Peyer's patch (tissue), 4 donors: ENCODE measurements at places on chromosomes 7 and 10. TPM values are rescaled to one million over a fixed set of nuclear protein-coding genes. Genes with fewer than 3 reads are reported as not detected.

DNA sequence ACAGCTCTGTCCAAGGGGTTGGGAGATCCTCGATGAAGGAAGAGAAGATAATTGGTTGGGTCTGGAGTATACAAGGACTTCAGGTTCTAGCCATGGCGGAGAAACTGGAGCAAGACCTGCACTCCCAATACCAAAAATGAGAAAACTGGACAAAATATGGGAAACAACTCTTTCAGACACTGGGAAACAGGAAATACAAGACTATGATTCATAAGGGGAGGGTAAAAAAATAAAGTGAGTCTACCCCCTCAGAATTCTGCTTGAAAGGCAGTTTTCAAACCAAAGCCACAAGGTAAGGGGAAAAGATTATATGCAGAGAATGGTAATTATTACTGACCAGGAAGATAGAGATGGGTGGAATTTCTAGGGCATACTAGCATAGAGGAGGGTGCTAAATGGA is 10.2 kb upstream of the SEC61G start:
- DNase-seq: no peak

GRCh38 chr7:388023-388960 is 98.3 kb downstream of the FOXL3 start:
- DNase-seq: peak; percentile 40

GRCh38 chr7:110522061-110522760 is 568.7 kb upstream of the LRRN3 start:
- no peak for DNase-seq

DNA sequence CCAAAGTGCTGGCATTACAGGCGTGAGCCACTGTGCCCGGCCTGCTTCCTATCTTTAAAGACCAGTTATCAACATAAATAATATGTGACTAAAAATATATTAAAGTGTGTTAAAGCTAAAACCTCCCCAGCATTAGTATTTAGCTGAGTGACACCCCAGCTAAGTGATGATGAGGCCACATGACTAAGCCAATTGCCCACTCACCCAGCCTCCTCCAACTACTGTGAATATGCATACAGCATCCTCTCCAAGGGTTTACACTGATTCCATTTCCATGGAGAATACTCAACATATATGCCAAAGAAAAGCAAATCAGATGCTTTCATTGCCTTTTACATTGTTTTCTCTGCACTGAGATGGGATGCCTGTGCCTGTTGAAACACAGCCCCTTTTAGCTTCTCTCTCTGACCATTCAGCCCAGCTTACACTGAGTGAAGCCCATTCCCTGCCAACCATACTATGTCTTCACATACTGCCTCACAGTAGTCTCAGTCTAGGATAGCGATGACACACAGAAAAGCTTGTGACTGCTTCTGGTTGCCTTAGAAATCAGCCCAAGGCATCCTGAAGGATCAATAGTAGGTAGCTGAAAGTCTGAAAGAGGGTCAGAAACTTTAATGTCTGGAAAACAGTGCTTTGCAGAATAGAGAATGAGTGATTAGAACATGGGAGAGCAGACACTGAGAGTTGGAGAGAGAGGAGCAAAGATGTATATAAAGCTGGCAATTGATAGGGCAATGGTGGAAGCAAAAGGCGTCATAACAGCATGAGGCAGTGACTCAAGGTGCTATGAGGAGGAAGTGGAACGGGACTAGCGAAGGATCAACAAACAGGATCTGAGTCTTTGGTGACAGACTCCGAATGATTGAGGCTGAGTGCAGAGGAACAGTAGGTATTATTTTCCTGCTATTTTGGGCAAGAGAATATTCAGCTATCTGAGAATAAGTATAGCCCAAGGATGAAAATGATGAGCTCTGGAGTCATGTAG is 19.8 kb upstream of the ATE1 start:
- no peak for DNase-seq

DNA sequence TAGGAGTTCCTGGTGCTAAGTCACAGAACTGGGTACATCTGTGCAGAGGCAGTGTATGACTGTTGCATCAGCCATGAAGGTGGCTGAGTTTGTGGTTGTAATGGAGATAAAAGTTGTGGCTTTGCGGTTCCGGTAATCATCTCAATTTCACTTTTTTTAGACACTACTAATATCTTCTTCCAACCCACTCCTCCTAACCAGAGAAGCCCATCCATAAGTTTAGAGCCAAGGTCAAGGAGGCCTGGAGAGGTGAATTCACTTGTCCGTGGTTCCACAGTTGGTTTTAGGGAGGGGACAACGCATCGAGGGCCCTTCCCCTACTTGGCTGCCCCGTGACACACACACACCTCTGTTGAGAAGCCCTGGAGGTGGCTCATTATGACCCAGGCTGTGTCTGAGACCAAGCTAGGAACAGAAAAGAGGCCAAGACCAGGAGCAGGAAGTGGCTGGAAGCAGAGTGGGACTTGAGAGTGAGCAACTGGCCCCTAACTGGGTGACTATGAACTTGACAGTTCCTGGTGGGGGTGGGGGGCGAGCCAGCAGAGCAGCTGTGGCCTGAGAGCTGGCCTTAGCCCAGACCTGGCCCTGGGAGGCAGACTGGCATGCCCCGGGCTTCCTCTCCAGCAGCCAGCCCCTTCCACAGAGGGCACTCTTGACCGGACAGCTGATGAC is 66.8 kb upstream of the COL13A1 start:
- DNase-seq: no peak

DNA sequence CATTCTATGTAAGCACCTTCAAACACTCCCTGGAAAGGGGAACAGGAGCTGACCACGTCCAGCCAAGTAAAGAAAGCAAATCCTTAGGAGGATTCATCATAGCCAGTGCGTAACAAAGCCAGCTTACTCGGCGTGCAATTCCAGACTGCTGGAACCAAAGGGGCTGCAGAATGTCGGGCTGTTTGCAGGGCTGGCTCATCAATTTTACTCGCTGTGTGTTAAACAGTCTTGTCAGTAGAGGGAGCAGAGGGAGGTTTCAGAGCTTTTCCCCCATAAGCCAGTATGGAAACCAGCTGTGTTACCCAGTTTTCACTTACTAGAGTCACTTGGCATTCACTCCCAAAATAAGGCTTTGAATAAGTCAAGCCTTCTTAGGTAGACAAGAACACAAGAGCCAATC is 127.1 kb downstream of the KMT2E start:
- DNase-seq: no peak

GRCh38 chr10:32501906-32502305 is 56.0 kb downstream of the CCDC7 start:
- DNase-seq: no peak

- DNase-seq: no peak
Observed at GRCh38 chr7:25303281-25304181, 75.2 kb upstream of the NPVF start.

DNA sequence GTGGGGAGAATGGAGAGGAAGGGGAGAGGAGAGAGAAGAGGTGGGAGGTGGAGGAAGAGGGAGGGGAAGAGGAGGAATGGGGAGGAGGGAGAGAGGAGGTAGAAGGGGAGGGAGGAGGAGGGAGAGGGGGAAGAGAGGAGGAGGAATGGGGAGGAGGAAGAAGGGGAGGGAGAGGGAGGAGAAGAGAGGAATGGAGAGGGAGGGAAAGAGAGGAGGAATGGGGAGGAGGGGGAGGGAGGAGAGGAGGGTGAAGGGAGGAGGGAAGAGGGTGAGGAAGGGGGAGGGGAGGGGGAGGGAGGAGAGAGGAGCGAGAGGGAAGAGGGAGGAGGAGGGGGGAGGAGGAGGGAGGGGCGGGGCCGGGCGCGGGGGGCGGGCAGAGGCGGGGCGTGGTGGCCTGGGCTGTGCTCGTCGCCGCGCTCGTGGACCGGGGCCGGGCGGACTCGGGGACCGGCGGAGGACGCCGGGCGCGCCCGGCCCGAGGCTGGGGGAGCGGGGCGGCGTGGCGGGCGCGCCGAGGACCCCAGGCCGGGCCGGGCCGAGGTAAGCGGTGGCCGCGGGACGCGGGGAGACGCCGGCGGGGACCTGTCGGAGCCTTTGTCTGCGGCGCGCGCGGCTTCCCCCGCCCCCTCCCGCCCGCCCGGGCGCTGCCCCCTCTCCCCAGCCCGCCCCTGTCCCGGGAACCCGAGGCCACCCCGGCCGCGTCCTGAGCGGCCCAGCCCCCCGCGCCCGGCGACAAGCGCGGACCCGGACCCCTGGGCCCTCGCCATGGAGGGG is at the start of gene SLC29A4:
Gene SLC29A4 (plus strand): TSS at position 401 of the 774 bp plus-strand sequence. CDS start 4,874 bp downstream, outside the sequence.
- peak; percentile 76 for DNase-seq

- DNase-seq: no peak
Observed at GRCh38 chr10:114289096-114289436, 50.0 kb downstream of the VWA2 start.

- DNase-seq: no peak
Observed at GRCh38 chr10:93991114-93991513, 2.6 kb upstream of the PLCE1 start.

DNA sequence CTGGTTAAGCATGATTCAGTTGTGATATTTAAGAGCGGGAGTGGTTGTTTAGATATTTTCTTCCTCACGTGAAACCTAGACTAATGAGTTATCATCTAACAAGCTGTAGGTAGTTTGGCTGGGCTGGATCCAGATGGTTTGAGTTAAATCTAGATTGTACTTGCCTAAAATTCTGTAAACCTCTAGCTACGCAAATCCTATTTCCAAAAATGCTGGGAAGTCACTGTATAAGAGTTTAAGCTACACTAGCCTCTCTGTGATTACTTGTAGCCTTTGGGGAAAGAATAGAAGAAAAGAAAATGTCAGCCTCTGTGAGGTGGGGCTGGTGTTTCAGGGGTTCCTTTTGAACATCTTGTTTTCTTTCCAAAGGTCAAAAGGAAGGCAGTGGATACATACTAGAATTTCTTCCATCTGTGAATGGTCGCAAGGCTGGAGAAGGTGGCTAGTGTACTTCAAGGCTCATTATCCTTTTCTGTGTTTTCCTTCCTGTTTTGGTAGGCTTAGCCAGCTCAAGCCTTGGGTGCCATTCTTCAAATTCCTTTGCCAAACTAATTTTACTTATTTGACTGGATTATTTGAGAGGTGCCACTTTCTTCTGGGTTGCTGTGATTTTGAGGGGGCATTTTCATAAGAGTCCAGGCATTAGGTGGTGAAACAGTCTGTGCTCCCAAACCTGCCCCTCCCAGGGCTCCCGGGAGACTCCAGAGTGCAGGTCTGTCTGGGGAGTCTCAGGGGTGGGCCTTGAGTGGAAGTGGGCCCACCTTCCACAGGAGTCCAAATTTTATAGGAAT is 5.2 kb upstream of the EN2 start:
- no peak for DNase-seq

- DNase-seq: no peak
Observed at GRCh38 chr7:157616426-157616825, 279.6 kb downstream of the DNAJB6 start.

DNA sequence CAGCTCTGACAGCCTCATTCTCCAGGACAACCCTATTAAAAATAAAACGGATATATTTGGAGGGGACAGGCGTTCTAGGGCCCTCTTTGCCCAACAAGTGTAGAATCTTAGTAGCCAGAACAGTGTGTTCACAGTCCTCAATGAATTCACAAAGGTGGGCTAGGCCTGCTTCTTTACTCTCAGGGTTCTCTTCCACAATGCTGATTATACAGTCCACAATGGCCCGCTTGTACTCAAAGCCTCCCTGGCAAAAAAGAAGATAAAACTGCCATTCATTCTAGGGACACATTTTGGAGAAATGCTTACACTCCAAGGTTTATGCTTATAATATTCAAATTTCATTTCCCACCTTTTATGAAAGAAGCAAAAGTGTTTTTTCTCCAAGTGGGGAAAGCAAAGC is 62.6 kb downstream of the MEST start:
- DNase-seq: no peak

DNA sequence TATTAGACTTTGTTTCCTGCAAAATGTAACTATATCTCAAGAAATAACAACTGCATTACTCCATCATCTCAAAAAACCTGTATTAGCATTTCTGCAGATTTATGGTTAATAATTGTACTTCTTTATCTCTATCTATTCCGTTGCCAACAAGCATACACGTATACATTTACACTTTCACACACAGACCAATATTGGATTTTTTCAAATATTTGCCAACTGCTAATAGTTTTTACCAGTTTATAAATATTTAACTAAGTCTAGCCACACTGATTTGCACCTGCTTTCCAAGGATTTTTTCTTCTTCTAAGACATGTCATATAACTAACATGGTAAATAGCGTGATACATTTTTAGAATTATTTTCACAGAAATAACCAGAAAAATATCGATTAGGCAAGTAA is 12.2 kb downstream of the LRRN3 start:
- DNase-seq: no peak

DNA sequence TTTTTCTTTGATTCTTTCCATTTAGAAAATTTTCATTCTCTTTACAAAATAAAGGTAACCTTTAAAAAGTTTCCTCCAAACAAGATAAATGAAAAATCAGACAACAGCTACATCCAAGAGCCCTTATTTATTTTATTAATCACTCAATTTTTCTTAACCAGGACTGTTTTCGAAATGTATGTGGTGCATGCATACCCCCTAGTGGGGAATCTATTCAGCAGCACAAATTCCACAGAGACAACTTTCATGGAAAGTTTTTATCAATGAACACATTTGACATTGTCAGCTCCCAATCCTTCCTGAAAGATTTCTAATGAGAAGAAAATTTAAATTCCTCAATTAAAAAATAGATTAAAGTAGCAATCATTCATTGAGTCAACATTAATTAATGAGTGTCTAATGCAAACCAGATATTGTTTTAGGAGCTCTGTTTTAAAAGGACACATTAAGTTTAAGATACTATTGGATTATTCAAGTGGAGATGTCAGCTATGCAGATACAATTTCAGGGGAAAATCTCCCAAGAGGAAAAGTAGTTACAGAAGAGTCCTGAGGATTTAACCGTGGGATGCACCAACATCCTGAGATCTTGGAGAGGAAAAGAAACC is 5.2 kb upstream of the HTR7 start:
- DNase-seq: no peak

GRCh38 chr10:110843796-110844616 is 27.7 kb upstream of the PDCD4 start:
- no peak for DNase-seq

The NUTM2E gene
- total RNA-seq: 2.5 TPM

The EBLN1 gene
- not detected for total RNA-seq

The GNG11 gene
- total RNA-seq: 5.6 TPM

The TMEM184A gene
- total RNA-seq: 41.3 TPM

The CYP3A7 gene
- total RNA-seq: 0.76 TPM

The PLOD3 gene
- total RNA-seq: 62.7 TPM

The COPS6 gene
- 57.8 TPM for total RNA-seq

The PAX2 gene
- total RNA-seq: not detected

The C10orf62 gene
- total RNA-seq: not detected

The TAS2R4 gene
- total RNA-seq: 5.6 TPM

The COL17A1 gene
- total RNA-seq: 128 TPM

The TMEM176A gene
- total RNA-seq: 214 TPM

The CYP2C19 gene
- 146 TPM for total RNA-seq

The CELF2 gene
- 20.5 TPM for total RNA-seq

The CFAP46 gene
- total RNA-seq: not detected

The RNF32 gene
- 1.3 TPM for total RNA-seq

The FAM221A gene
- 5.8 TPM for total RNA-seq

The FAM24B gene
- total RNA-seq: 3.7 TPM

The FOXI2 gene
- not detected for total RNA-seq
